HTR-8/SVneo (cell line): ENCODE measurements at places on chromosomes 3 and 15.

DNA sequence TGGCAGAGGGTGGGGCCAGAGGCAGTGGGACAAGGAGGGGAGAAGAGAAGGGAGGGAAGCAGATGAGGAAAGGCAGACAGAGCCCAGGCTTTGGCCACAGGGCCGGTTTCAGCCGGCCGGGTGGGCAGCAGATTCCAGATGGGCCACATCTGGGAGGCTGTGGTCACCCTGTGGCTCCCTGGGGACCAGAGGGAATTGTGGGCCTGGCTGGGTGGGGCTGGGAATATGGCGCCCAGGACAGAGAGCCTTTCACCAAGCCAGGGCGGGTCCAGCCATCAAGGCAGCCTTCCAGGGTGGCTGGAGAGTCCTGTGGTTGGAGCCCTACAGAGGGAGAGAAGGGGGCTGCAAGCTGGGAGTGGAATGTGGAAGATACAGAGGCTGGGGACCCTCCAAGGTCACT, 18.9 kb downstream of the PTH1R start:
- no peak for DNase-seq

DNA sequence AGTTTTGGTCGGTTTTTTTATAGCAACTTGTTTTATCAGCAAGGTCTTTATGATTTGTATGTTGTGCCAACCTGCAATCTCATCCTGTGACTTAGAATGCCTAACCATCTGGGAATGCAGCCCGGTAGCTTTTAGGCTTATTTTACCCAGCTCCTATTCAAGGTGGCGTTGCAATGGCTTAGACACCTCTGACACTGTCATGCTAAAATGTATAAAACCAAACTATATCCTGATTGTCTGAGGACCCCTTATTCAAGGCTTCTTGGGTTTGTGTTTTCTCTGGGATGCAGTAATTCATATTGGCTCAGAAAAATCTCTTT, 209.0 kb upstream of the ALCAM start:
- DNase-seq: no peak

DNA sequence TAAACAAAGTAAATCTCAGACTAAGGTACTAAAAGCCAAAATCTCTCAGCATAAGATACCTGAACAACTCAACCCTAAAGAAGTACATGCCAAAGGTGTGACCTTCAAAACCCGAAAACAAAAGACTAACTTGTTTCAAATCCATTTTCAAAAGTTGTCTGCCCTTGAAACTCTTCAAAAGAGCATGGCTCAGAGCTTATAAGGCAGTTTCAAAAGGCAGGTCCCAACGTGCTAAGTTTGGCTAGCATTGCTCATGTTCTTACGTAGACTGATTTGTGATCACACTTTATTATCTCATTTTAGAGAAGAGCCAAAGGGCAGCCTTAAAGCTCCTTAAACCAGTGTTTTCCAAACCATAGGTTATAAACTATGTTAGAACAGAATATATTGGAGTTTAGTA, 112.2 kb downstream of the FEZF2 start:
- DNase-seq: no peak

GRCh38 chr15:71585159-71585558, 225.2 kb upstream of the NR2E3 start:
- DNase-seq: no peak

- DNase-seq: no peak
These were observed 21.8 kb downstream of the RARB start for GRCh38 chr3:25449857-25450256.

GRCh38 chr15:27693280-27693679, 405.8 kb downstream of the OCA2 start:
- no peak for DNase-seq

GRCh38 chr3:13025778-13026518, 47.3 kb downstream of the IQSEC1 start:
- DNase-seq: no peak

DNA sequence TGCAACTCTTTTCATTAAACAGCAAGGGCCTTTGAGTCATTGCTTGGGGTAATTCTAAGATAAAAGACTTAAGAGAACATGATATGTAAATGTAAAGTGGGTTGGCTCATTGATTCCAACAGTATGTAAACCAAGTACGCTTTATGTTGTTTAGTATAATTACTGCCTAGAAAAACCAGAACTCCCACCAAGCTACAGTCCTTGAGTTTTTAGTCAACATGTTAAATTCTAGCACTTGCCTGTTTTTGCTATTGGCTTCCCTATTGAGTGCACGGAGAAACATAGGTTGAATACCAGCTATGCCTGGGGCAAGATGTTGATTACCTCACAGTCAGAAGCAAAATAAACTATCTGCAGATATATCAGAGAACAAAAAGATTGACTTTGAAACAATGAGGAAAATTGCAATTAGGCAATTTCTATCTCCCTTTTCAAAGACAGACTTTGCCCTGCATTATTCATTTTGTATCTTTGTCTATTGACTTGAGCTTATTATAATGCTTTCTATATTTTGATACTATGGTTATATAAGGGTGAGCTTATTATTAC, 179.3 kb downstream of the ZPLD1 start:
- no peak for DNase-seq

GRCh38 chr3:124118397-124118796, 126.5 kb upstream of the ROPN1 start:
- no peak for DNase-seq

DNA sequence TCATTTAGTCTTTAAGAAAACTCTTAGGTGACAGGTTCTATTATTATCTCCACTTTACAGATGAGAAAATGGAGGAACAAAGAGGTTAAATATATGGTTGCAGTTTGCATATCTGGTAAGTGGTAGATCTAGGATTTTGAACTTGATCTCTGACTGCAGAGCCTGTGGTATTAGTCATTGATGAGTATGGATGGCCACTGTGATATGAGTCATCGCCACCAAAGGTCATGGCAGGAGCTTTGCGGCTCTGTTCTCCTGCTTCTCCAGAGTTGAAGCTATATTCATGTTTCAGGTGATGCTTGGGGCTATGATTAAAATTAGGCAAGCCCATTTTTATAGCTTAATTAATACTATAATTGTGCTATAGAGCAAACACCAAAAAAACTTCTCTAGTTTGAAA, 306.2 kb upstream of the DPPA4 start:
- DNase-seq: peak; percentile 32

DNA sequence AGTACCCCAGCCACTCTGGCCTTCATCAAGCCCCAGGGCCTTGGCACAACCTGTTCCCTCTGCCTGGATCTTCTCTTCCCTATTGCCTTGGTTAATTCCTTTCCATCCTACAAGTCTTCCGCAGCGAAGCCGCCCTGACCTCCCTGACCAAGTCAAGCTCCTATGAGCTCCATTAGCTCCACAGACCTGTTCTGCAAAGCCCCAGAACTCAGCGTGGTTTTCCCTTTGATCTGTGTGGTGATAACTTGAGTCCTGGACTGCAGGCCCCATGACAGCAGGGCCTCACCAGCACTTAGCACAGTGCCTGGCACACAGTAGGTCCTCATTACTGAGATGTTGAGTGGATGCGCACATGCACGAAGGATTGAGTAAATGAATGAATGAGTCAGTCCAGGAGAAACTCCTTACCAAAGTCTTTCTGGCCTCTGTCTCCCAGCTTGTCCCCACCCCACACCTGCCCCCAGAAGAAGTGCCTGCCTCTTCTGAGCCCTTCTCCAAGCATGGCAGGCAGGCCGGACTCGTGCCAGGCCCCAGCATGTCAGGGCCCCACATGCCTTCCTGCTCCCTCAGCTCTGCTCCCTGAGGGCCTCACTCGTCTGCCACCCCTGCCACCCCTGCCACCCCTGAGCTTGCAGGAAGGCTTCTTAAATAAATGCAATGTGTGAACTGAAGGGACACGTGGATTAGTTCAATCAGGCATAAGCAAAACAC, 6.3 kb downstream of the ANPEP start:
- no peak for DNase-seq

- no peak for DNase-seq
These were observed 9.6 kb upstream of the CLDN16 start for GRCh38 chr3:190378240-190378891.

GRCh38 chr3:16802389-16802788, 82.4 kb upstream of the PLCL2 start:
- no peak for DNase-seq

DNA sequence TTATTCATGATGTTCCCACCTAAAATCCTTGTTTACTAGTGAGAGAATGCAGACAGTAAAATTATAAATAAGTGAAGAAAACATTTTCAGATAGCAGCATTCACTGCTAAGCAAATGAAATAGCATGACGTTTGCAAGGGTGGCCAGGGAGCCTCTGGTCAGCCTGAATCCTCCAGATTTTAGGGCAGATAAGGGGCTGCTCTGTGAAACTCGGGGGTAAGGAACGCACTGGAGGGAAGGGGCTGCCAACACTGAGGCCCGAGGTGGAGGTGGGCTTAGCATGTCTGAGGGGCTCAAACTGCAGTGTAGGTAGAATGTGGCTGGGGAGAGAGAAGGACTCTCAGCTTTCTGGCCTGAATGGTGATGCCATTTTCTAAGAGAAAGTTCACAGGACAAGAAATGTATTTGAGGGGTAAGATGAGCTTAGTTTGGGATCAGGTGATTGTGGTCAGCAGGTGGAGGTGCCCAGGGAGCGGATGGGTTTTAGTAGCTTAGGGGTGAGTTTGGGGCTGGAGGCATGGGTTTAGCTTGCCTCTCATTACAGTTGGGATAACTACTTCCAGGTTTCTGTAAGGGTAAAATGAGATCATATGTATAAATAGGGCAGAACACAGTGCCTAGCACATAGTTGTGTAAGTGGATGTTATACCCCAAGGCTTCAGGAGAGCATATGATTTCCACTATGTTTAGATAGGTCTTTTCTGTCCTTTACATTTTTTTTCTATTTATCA, 20.5 kb downstream of the GPR171 start:
- DNase-seq: no peak

- DNase-seq: no peak
These were observed at the start of gene PARP15 for GRCh38 chr3:122577409-122578031. Gene PARP15 (plus strand): TSS chr3:122577650. CDS start chr3:122577668, 18 bp downstream.

DNA sequence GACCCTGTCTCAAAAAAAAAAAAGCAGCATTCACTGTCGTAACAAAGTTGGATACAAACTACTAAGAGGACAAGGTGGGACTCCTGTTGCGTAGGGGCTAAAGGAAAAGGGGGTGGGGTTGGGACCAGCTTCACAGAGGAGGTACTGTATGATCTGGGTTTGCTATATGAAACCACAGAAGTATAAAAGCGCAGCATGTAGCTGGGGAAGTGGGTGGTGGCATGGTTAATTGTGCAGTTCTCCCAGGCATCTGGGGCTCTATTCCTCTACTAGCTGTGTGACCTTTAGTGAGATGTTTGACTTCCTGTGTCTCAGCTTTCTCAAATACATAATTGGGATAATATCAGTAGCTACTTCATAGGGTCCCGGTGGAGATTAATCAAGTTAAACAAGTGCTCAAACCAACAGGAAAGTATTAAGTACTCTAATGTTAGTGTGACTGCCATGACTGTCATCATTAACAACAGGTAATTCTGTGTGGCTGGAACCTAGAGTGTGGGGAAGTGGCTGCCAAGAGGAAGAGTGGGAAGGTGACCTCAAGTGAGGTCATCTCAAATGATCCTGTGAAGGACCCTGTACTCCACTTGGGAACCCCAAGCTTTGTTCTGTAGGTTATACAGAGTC, 11.5 kb downstream of the PARP16 start:
- DNase-seq: no peak
